ENCODE measurements at places on chromosomes 2 and 18. TPM values are rescaled to one million over a fixed set of nuclear protein-coding genes. Genes with fewer than 3 reads are reported as not detected.

GRCh38 chr2:3730646-3731045 lies 27.3 kb downstream of the DCDC2C start:
- H3K36me3 ChIP-seq, result no peaks in the 10 kb centered on the region
- no peak for DNase-seq
- H3K4me3 ChIP-seq, result no peak overlapping the region
- no peak overlapping the region for H3K27ac ChIP-seq

DNA sequence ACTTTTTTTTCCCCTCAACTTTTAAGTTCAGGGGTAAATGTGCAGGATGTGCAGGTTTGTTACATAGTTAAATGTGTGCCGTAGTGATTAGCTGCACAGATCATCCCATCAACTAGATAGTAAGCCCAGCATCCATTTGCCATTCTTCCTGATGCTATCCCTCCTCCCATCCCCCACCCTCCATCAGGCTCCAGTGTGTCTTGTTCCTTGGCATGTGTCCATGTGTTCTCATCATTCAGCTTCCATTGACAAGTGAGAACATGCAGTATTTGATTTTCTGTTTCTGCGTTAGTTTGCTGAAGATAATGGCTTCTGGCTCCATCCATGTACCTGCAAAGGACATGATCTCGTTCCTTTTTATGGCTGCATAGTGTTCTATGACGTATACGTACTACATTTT lies 47.2 kb upstream of the STON1 start:
- no peak overlapping the region for H3K4me3 ChIP-seq
- no peaks in the 10 kb centered on the region for H3K4me1 ChIP-seq
- no peak overlapping the region for H3K27ac ChIP-seq
- no peaks in the 10 kb centered on the region for H3K27me3 ChIP-seq

The KIAA2012 gene
- not detected for total RNA-seq

The YES1 gene
- 150 TPM for total RNA-seq

Data from breast epithelium (tissue), 4 donors.